ENCODE measurements at places on chromosomes 3 and 15.

- DNase-seq, result peak; percentile 54
Measured at GRCh38 chr15:40968290-40969085, 15.2 kb downstream of the CHAC1 start.

- no peak for DNase-seq
Measured at GRCh38 chr3:127424766-127425504, 137.1 kb upstream of the PRR20G start.

DNA sequence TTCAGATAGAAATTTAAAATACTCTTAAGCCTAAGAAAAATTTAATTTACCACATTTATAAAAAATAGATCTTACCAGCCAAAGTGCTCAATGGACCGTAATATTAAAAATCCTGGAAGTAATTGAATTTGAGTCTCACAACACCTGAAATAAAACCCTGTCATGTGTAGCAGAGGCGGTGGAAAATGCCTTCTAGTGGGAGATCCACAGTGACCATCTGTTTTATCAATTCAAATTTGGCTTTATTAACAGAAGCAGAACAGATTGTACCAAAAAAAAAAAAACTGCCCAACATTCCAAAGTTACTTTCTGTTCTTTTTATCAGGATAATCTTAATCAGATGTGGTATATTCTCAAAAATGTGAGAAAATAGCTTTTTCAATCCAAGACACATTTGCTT lies 71.7 kb downstream of the DMXL2 start:
- no peak for DNase-seq

- DNase-seq, result no peak
Measured at GRCh38 chr3:165645191-165645590, 192.0 kb downstream of the BCHE start.

DNA sequence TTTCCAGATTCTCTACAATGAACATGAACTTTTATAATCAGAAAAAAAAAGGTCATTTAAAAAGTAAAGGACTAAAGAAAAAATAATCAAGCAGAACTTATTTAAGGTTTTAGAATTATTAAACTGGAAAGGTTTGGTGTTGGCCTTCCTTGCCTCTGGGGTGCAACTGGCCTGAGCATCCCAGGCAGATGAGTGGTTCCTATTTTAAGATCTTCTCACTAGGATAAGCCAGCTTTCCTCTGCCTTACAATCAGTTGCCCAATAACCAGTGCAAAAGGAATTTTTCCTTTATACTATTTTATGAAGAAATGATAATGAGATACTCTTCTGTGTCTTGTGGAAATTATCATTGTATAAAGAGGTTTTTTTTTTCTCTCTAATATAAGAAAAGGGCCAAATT lies 56.6 kb downstream of the SEC22A start:
- DNase-seq, result no peak

- peak; percentile 18 for DNase-seq
Measured at GRCh38 chr3:193829781-193830180, 236.8 kb downstream of the OPA1 start.

GRCh38 chr3:134869153-134869726 lies 74.2 kb downstream of the EPHB1 start:
- peak; percentile 60 for DNase-seq

DNA sequence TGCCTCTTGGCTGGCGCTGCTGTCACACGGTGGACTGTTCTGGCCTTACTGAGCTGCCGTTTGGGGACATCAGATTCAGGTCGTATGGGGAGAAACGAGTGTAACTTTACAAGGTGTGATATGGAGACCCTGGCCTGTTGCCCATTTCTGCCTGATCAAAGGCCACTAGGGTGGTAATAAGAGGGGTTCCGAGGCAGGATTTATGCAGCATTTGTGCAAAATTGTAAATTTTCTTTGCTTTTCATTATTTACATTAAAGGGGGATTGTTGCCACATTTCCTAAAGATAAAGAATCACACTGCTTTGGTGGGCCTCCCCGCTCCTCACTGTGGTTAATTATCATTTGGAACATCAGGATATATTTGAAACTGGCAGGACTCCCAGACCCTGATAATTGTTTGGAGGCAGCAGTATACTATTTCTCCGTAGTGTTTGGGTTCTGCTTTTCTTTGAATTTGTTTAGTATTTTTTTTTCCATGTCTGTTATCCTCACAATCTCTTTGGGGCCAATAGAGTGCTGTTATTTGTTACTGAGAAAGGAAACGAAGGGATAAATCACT lies 891 bp downstream of the NXPE3 start:
- peak; percentile 10 for DNase-seq
